Type B pancreatic cell (in vitro differentiated cells): ENCODE measurements at places on chromosomes 6 and 20. TPM values are rescaled to one million over a fixed set of nuclear protein-coding genes. Genes with fewer than 3 reads are reported as not detected.

EXOC2 gene
- 21.6 and 22.9 TPM in 2 replicates for total RNA-seq

RCAN2 gene
- total RNA-seq, result 4.6 and 6.9 TPM in 2 replicates

CCN2 gene
- 33.8 and 75.5 TPM in 2 replicates for total RNA-seq

LAMA2 gene
- 0.76 and 54.0 TPM in 2 replicates for total RNA-seq

SIRPD gene
- total RNA-seq, result not detected in 2 replicates

UNC93A gene
- 3.7 and 11.2 TPM in 2 replicates for total RNA-seq

GRM1 gene
- 0.39 and 0.43 TPM in 2 replicates for total RNA-seq

PNLDC1 gene
- 0.17 TPM in 1 of 2 replicates, not detected in the other for total RNA-seq

EYS gene
- 1.5 and 3.0 TPM in 2 replicates for total RNA-seq

FAM209B gene
- total RNA-seq, result 0.63 TPM in 1 of 2 replicates, not detected in the other

SRSF12 gene
- total RNA-seq, result 3.9 and 10.5 TPM in 2 replicates

ATP6V1G2 gene
- 1.6 and 5.9 TPM in 2 replicates for total RNA-seq

HS3ST5 gene
- 3.6 and 5.5 TPM in 2 replicates for total RNA-seq

CBLN4 gene
- total RNA-seq, result not detected in 2 replicates

CENPQ gene
- total RNA-seq, result 3.7 and 8.6 TPM in 2 replicates

LST1 gene
- not detected in 2 replicates for total RNA-seq

CCN5 gene
- total RNA-seq, result not detected in 2 replicates

GDAP1L1 gene
- 1.3 and 1.8 TPM in 2 replicates for total RNA-seq

VPS16 gene
- total RNA-seq, result 31.8 and 49.9 TPM in 2 replicates

CST2 gene
- 2.6 and 8.5 TPM in 2 replicates for total RNA-seq

SYCP2 gene
- total RNA-seq, result 0.88 and 1.6 TPM in 2 replicates

SLC18B1 gene
- total RNA-seq, result 17.6 and 19.3 TPM in 2 replicates

UBD gene
- total RNA-seq, result 12.6 and 24.6 TPM in 2 replicates
